ENCODE measurements at places on chromosomes 7 and 10.

- DNase-seq = no peak
Measured at GRCh38 chr7:34249192-34249591, 343.9 kb downstream of the BMPER start.

- DNase-seq = no peak
Measured at GRCh38 chr10:105258036-105258673, 617.1 kb downstream of the SORCS3 start.

GRCh38 chr7:90720984-90721760 lies 125.1 kb downstream of the CDK14 start:
- no peak for DNase-seq

GRCh38 chr7:137717045-137717444 lies 129.7 kb downstream of the DGKI start:
- no peak for DNase-seq

- DNase-seq = no peak
Measured at GRCh38 chr10:12241810-12242529, 46.0 kb downstream of the CDC123 start.

- DNase-seq = no peak
Measured at GRCh38 chr7:29146888-29147609, 712 bp upstream of the CPVL start.

GRCh38 chr10:24821986-24822385 lies 98.3 kb upstream of the ARHGAP21 start:
- DNase-seq = no peak

DNA sequence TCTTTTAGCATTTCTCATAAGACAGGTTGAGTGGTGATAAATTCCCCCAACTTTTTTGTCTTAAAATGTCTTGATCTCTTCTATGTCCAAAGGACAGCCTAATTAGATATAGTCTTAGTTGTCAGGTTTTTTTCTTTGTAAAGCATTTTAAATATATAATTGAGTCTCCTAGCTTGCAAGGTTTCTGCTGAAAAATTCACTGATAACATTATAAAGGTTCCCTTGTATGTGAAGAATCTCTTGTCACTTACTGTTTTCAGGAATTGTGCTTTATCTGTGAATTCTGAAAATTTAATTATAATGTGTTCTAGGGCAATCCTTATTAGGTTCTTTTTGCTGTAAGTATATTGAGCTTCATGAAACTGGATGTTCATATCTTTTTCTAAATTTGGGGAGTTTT lies 96.8 kb upstream of the ZNF92 start:
- DNase-seq = no peak

- no peak for DNase-seq
Measured at GRCh38 chr10:10925667-10926066, 92.0 kb upstream of the CELF2 start.

DNA sequence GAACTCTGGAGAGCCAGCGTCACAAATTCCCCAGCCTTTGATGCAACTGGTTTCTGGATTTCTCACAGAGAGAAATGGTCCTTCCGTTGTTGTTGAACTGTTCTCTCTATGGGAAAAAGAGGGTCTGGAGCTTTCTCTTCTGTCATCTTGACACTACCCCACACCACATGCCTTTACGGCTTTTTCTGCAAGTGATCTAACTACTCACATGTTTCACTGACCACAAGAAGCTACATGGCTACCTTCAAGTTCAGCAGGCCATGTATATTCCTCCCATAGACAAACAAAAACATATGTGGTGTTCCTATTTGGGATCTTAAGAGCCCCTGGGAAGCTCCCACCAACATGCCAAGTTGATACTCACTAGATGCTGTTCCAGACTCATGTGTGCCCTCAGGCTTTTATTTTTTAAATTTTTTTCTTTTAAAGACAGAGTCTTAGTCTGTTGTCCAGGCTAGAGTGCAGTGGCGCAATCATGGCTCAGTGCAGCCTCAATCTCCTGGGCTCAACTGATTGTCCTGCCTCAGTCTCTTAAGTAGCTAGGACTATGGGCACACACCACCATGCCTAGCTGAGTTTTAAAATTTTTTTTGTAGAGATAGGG lies 72.0 kb downstream of the RNF216 start:
- DNase-seq = no peak

DNA sequence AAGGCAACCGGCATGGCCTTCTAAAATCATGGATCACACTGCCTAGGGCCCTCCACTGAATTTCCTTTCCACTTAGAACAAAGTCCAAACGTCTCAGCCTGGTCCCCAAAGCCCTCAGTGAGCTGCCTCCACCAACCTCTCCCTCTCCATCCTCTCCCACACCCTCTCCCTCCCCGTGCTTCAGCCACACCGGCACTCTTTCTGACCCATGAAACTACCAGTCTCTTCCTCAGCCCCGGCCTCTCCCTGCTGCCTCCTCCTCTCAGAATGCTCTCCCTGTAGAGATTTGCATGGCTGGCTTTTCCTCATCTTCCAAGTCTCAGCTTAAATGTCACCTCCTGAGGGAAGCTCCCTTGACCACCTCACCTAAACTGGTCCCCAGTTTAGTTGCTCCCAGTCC lies 219.0 kb upstream of the ZMIZ1 start:
- no peak for DNase-seq

DNA sequence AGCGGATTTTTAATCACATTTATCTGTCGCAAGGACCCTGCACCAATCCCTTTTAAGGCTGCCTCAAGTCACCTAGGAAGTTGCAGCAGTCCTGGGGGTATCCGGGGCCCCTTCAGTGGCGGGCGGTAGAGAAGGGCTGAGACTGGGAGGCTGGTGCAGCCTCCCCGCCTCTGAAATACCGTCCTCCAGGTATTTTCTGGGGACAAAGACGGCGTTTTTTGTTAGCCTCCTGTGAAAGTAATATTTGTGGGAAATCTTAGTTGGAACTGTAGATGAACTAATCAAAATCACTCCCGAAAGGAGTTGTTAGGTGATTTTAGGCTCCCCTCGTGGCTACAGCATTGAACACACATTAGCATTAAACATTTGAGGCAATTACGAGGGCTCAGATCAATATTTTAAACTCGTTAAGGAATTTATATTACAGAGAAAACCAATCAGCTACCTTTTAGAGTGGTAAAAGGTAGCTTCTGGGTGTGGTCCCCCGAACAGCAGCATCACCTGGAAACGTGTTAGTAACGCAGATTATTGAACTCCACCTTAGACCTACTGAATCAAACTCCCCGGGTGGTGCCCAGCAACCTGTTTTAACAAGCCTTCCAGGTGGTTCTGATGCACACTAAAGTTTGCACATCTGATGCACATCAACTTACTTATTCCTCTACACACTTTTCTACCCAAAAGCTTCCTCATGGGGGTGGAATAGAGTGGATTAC lies 530 bp upstream of the ANXA7 start:
- no peak for DNase-seq

DNA sequence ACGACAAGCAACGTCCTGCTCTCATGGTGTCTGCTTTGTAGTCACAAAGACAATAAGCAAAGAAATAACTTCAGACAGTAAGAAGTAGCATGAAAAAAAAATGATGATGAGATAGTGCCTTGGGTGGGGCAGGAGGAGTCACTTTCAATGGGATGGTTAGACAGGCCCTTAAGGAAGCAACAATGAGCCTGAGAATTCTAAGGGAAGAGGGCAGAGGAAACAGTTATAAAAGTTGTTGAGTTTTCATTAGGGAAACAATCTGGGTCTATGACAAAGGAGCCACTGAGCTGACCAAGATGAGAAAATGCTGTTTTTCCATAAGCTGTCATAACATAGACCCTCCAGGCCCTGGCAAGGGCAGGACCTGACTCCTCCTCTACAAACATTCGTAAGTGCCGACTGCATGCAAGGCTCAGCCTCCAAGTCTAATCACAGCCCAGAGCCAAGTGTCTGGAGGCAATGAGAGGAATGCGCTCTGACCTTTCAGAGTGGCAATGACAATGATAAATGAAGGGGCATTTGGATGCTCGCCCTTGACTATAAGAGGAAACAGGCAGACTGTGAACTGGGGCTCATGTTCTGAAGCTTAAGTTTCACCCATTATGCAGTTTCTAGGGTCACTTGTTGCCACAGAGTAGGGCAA lies 43.7 kb downstream of the PPP1R3C start:
- DNase-seq = no peak

DNA sequence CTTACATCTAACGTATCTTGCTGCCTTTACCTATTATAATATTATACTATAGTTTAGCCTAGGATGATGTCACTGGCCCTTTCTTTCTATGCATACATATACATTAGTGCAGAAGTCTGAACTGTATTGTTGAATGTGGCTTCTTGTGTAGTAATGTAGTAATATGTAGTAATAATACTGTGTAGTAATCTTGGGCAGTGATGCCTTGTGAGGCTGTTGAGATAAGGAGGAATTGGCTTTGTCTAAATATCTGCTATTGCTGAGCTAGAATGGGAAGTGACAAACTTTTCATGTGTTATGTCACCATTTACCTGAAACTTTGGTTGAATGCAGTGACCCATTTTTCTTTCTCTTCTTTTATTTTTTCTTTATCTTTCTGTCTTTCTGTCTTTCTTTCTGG lies 11.0 kb downstream of the GLCCI1 start:
- DNase-seq = no peak

DNA sequence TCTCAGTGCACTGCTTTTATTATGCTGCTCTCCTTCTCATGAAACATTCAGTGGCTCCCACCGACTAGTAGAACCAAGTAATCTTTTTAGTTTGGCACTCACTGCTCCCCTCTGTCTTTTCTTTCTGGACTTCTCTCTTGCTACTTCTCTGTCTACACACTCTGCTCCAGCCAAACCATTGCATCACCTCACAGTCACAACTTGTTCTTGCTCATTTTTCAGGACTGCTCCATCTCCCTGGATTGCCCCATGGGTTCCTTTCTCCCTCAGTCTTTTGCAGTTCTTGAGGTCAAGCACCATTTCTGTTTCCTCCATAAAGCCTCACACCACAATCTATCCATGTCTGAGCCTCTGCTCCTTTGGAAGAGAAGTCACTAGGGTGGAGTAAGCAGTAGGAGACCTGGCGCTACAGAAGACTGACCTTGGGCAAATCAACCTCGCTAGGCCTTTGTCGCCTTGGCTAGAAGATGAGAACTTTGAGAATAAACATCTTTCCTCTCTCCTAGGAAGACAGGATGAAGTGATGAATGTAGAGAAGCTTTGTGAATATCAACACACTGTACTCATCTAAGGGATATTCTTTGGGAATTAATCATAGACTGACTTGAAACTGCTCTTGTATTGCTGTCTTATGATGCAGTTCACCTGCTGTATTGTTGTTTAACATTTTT lies 186.2 kb downstream of the LRMDA start:
- DNase-seq = no peak

DNA sequence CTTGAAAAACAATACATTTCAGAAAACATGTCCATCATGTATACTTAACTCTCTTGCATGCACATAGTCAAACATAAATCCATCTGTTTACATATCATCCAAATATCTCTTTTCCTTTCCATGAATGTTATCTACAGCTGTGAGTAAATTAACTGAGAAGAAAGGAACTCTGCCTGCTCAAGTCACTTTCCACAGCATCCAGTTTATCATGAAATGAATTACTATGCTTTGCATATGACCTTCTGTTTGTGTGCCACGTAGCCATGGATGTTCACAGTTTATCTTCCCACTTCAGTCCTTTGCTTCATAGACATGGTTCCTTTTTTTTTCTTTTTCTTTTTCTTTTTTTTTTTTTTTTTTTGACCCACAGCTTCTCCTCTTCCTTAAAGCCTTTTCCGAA lies 39.6 kb downstream of the BZW2 start:
- DNase-seq = no peak

- no peak for DNase-seq
Measured at GRCh38 chr10:118978316-118978997, 51.1 kb upstream of the NANOS1 start.

DNA sequence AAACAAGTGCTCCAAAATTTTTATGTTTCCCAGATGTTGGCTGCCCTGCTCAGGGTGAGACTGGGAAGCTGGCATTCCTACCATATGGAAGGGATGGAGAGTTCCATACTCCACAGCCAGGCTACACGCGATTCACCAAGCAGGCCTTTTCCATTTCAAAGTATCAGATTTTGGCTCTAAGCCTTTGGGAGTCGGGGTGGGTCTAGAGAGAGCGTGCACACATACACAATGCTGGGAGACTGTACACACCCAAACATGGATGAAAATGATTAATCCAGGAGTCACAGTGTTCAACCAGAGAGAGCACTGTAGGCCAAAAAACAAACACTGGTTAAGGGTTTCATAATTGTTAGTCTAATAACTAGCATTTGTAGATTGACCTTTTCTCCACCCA lies 295.0 kb downstream of the BICC1 start:
- DNase-seq = no peak

- DNase-seq = no peak
Measured at GRCh38 chr10:78424723-78425122, 391.1 kb downstream of the RPS24 start.
